Hematopoietic multipotent progenitor cell (in vitro differentiated cells): ENCODE measurements at places on chromosomes 7 and 10.

GRCh38 chr7:36279200-36279925 is 110.3 kb upstream of the ANLN start:
- no peak for DNase-seq

- DNase-seq = no peak
Observed at GRCh38 chr10:112650588-112651030, 203.6 kb downstream of the VTI1A start.

- DNase-seq = no peak
Observed at GRCh38 chr10:89263531-89263930, 12.0 kb upstream of the LIPA start.

- no peak for DNase-seq
Observed at GRCh38 chr7:34655384-34655783, 2.6 kb upstream of the NPSR1 start.

DNA sequence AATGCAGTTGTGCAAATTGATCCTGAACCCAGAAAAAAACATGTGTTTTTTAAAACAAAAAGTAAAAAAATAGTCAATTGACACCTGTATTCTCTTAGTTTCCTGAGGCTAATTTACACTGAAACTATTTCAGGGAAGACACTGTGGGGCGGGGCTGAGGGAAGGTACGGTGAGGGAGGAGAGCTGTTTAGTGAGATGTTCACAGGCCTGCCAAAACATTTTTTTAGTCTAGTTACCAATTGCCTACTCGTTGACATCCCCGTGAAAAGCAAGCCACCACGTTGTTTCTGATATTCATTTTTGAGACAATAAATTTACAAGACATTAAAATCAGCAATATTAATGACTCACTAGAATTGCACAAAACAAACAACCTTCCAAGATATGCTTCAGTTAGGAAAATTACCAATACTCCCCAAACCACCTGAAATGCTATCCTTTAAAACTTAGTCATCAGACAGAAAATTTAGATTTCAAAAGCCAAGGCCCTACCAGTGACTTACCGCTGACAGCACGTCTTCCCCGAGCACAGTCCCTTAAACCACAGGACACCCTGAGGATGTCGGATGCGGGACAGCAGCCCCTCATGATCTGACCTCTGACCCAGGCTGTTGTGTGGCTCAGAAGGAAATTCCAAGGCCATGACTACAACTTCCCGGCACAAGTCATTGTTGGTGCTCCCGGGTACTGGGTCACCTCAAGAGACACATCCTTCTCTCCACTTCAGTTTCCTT is 279.2 kb downstream of the PRPF18 start:
- no peak for DNase-seq

DNA sequence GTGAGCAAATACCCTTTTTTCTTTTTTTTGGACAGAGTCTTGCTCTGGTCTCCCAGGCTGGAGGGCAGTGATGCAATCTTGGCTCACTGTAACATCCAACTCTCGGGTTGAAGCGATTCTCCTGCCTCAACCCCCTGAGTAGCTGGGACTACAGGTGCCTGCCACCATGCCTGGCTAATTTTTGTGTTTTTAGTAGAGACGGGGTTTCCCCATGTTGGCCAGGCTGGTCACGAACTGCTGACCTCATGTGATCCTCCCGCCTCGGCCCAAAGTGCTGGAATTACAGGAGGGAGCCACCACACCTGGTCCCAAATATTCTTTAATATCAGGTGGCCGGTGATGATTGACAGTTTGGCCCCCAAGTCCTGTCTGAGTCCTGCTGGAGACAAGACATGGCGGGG is 6.6 kb downstream of the LAT2 start:
- DNase-seq = no peak

DNA sequence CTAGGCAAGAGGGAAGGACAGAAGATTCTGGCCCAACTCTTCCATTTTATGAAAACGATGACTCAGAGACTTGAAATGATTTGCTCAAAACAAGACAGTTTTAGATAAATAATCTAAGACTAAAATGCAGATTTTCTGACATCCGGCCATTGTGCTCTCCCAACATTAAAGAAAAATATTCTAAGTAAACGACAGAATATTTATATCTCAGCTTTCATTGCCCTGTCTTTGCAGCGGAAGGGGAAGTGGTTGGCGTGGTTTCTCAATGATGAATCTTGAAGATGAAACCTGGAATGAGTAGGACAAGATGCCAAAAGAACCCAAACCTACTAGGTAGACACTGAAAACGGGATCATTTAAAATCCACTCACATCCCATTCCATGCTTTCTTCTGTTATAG is 28.9 kb upstream of the NPY start:
- DNase-seq = peak; percentile 22

GRCh38 chr10:24791084-24791726 is 67.5 kb upstream of the ARHGAP21 start:
- peak; percentile 71 for DNase-seq

- no peak for DNase-seq
Observed at GRCh38 chr10:62669341-62669740, 135.2 kb upstream of the ADO start.

- DNase-seq = no peak
Observed at GRCh38 chr7:130488392-130489139, 3.3 kb upstream of the MEST start.

DNA sequence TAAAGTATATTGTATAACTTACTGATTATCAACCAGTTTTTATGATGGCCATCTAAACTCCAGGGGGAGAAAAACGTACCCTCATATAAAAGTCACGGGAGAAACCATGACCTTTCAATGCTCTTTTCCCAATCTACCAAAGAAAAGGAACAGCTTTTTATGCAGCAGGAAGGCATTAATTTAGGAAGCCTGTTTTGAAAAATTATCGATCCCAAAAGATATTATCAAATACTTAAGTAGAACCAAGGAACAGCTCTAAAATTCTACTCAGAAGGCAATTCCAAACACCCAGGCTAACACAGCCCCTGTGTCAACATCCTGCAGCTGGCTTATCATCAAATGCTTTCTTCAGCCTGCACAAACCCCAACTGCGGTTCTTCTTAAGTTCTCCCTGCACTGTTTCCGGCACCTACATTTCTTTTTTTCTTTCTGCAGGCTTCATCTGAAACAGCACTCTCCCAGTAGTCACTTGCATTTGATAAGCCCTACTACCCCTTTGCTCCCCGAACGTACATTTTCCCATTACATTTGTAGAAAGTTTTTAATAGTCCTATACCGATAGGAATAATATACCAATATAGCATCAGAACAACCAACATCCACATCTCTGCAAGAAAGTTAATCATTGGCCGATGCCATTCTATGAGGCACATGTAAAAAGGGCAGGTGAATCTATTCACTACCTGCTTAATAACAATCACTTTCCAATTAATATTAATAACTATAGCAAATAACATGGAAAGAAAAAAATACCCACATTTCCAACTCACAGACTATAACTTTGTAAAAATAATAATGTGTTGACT is 47.9 kb downstream of the PIP4K2A start:
- DNase-seq = peak; percentile 73

DNA sequence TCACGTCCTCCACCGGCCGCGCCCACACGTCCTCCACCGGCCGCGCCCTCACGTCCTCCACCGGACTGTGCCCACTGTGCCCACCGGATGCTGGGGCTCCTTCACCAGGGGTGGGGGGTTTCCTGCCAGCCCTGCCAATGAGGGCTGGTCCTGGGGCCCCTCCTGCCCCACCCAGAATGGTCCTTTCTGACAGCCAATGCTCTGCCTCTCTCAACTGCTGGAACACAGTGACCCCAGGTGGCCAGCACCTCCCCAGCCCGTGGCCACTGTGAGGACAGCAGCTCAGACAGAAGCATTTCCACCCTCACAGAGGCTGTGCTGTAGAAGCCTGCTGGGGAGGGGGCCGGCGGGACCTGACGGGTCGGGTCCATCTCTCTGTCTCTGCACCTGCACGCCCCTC is 90.1 kb upstream of the DNAAF5 start:
- peak; percentile 49 for DNase-seq

- DNase-seq = no peak
Observed at GRCh38 chr7:17307969-17308648, 9.7 kb downstream of the AHR start.

DNA sequence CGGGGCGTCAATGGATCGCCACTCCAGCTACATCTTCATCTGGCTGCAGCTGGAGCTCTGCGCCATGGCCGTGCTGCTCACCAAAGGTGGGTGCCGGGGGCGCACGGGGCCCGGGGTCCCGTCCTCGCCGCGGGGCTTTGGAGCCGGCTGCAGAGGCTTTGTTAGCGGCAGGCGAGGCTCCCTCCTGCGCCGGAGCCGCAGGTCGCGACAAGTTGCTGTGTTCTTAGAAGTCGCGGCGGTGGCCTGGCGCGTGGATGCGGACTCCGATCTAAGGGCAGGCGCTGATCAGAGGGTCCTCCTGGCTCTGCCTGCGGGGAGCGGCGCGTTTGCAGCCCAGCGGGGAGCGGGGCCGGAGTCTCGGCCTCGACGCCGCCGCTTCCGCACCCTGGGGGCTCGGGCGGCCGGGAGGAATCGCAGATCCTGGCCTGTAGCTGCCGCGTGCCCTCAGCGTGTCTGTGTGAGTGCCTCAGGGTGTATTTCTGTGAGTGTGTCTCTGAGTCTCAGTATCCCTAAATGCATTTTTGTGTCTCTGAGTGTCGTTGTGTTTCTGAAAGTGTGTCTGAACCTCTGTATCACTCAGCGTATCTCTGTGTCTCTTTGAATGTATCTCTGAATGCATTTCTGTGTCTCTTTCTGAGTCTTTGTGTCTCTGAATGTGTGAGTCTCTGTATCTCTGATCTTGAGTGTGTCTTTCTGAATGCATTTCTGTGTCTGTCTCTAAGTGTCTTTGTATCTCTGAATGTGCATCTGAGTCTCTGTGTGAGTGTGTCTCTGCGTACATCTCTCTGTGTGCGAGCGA is 766 bp downstream of the BAMBI start:
- peak; percentile 17 for DNase-seq

- DNase-seq = no peak
Observed at GRCh38 chr10:38102880-38103279, 8.7 kb downstream of the ZNF37A start.

DNA sequence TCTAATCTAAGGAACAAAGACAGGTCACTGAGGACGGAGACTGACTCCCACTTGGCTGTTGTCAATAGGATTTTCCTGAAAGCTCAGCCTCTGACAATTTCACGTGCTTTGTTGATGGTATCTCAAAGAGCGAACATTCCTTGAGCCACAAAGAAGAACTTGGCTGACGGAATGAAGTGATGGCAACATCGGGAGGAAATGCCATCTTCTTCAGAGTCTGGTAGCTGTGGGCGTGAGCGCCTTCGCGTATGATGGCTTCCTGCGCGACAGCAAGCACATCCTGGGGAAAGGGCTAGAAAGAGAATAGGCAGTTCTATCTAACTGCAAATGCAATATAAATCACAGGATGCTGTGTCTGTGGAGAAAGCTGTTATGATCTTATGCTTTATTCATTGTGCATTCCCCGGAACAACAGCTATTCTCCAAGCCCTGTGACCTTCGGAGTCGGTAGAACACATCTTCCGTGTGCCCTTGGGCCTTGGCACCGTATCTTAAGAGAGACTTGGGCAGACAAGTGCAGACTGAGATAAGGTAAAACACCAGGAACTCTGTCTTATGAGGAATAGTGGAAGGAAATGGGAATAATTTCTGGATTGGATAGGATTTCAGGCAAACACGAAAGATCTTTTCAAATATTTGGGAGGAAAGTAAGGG is 19.6 kb upstream of the GTPBP4 start:
- no peak for DNase-seq

GRCh38 chr10:127354992-127355391 is 158.6 kb upstream of the INSYN2A start:
- DNase-seq = no peak

DNA sequence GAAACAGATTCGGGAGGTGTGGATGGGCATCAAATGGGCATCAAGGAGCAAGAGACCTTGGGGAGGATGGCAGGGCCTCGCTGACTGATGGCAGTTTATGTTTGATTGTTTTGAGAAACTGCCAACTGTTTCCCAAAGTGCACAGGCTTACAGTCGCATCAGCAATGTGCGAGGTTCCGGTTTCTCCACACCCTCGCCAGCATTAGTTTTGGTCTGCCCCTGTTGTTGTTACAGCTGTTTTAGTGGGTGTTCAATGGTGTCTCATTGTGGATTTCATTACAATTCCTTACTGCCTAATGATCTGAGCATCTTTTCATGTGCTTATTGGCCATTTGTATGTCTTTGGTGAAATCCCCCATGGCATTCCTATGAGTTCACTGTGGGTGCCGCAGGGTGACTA is 24.4 kb downstream of the AKR1E2 start:
- no peak for DNase-seq

DNA sequence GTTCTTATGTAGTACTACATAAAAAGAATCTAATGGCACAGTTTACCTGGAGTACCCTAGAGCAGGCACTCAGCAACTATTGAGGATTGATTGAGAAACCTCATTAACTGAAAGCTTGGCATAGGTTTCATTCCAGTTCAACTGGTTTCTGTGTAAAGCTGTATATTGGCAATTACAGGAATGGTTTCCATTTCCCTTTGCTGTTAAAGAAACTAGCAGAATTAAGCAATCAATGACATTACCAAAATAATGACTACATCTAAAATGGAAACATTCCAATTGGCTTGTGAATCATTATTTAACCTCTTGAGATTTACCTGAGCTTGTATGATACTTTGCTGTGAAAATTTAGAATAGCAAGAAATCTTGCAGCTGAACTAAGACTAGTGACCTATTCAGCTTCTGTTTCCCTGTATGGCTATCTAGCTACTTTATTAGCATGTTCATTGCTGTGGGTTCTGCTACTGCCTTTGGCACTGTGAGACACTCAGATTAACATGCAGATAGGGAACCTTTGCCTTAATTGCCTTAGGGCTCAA is 33.5 kb upstream of the CADPS2 start:
- DNase-seq = no peak

DNA sequence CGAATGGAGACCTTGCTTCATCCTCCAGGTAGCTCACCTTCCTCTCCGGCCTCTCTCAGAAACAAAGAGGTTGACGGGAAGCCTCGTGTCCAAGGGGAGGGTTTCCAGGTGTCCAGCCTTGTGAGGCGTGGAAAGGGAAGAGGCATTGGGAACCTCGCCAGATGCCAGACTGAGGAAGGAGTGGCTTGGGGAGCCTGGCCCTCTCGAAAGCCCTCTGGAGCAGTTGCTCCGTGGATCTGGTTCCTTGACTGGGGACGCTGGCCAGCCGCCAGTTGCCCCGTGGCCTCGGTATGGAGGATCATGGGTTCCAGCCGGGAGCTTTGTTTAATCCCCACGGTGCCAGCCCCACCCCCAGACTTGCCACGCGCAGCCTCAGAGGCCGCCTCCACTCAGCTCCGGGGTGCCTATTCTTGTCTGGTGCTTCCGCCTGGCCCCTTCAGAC is 30.3 kb upstream of the SUN1 start:
- no peak for DNase-seq

DNA sequence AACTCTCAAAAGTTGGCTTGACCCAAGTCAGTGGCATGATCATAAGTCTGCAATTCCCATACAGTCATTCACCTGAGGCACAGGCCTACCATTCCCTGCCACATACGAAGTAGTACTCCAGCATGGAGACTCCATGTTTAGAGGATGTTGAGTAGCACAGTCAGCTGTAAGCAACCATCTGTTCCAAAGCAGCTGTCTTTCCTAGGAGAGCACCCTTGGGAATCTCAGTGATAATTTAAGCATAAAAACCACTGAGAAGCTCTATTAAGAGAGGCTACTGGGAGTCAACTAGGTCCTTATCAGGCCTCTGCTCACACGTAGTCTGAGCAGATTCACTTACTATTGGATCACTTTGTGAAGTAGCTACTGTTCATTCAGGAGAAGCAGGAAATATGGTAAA is 61.6 kb upstream of the UNC5B start:
- no peak for DNase-seq

- DNase-seq = no peak
Observed at GRCh38 chr10:116850058-116850611, 836 bp downstream of the ENO4 start.
